ENCODE measurements at places on chromosomes 13 and 19.
A peak's percentile ranks its signal among the peaks of the same experiment; 100 is the strongest.

- DNase-seq, result no peak
Observed at GRCh38 chr13:46536341-46536740, 16.6 kb upstream of the LRCH1 start.

DNA sequence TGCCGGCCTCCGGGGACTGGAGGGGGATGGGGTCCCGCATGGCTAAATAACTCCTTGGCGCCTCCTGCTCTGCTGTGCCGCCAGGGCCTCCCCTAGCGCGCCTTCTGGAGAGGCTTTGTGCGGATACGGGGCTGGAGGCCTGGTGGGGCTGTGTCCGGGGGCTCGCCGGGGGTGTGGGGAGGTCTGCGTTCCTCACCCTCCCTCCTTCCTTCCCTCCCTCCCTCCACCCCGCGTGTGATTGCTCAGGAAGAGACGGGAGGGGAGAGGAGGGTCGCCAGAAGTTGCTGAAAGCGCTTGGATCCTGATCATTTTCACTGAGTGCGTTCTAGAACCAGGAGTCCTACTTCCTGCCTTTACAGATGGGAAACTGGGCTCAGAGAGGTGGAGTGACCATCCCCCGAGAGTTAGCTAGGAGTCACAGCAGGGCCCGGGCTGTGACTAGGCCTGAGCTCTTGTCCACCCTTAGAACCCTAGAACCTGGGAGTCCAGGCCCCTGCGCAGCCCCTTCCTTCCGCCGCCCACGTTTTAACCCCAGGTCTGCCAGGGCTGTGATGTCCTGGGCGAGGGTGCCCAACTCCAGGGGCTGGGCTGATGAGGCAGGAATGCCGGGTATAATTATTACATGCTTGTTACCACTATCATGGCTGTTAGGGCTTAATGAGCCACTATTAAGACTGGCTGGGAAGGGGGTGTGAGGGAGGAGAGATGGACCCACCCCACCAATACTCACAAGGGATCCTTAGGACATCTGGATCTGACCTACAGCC lies 782 bp upstream of the JUND start:
- DNase-seq, result peak; percentile 74

GRCh38 chr13:28585561-28585960 lies 73.4 kb upstream of the POMP start:
- no peak for DNase-seq

DNA sequence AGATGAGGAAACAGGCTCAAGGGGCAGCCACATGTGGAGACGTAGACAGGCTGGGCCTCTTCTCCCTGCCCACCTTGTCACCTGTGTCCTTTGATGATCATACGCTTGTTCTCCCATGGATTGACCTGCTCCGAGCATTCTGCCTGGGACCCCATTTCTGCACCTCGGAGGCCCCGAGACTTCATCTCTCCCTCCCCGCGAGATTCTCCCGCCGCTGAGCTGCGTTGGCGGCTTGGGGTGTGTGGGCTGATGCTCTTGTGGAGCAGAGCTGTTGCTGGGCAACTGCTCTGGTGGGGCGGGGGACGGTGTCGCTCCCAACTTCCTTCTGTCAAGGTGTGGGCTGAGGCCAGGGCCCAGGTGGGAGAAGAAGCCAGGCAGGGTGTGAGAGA lies 22.1 kb downstream of the MAST3 start:
- DNase-seq, result no peak

- peak; percentile 57 for DNase-seq
Observed at GRCh38 chr19:5434970-5435641, 20.1 kb upstream of the ZNRF4 start.

GRCh38 chr13:109778102-109778542 lies 8.3 kb downstream of the IRS2 start:
- DNase-seq, result peak; percentile 89

DNA sequence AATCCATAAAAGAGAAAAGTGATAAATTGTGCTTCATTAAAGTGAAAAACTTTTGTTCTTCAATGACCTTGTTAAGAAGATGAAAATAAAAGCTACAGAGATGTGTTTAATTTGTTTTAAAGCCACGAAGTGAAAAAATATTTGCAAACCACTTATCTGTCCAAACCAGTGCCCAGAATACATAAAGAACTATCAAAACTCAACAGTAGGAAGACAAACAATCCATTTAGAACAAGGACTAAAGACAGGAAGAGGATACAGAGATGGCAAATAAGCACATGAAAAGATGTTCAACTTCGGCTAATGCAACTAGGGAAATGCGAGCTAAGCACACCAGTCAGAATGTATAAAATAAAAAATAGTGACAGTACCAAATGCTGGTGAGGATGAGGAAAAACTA lies 15.0 kb downstream of the GJB6 start:
- no peak for DNase-seq

DNA sequence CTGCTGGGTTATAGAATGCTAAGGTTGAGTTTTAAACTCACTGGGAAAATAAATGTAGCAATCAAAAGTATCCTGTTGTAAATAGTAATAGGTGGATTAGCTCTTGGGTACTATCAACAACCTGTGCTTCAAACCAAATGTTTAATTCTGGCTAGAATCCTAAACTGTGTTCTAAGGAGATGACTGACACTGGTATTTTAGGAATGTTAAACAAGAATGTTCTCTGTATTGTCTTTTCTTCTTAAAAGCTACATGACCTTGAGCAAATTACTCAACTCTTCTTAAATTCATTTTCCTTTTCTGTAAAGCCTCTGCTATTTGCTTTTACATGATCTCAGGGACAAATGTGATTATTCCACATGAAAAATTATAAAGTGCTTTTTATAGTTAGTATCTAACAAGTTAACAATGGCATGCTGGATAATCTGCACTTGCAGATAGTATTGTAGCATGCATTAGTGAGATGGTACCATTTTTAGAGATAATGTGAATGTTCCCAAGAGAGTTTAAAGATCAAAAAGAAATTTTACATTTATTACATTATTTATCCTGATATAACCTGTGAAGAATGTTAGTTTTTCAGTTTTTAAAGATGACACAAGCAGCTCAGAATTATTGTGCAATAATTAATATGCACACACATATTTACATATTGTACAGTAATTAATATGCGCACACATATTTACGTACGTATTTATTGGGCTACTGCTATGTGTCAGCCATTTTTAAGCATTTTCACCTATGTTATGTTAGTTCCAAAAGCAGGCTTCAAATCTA lies 13.6 kb upstream of the EPSTI1 start:
- peak; percentile 34 for DNase-seq

GRCh38 chr13:104086759-104087158 lies 1020.5 kb upstream of the SLC10A2 start:
- DNase-seq, result no peak

DNA sequence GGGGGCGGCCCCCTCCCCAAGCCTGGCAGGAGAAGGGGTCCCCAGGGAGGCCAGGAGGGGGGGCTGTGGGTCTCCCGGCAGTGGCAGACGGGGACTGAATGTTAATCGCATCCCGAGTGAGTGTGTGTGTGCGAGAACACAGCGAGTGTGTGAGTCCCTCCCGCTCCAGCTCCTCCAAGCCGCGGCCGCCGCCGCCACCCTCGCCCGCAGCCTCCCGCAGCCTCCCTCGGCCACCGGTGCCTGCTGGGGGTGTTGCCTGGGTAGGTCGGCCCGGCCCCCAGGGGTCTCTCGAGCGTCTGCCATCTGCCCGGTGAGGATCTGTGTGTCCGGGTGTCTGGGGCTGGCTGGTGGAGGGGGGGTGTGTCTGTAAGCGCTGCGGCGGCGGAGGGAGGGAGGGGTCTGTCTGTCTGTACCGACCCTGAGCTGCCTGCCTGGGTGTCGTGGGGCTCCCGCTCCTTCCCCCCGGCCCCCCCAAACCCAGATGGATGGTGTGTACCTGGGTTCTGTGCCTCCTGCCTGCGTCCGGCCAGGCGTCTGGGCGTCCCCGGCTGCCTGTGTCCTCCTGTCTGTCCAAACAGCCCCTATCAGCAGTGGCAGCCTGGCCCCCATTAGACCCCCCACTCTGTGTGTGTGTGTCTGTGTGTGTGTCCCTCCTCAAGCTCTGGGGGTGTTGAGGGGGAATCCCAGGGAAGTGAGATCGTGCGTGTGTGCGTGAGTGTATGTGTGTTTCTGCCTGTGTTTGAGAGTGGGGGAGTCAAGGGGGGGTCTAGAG lies at the start of gene GRIN2D:
TSS of gene GRIN2D (plus strand) at position 110 of the 772 bp plus-strand sequence. CDS start 4,725 bp downstream, outside the sequence.
- no peak for DNase-seq

DNA sequence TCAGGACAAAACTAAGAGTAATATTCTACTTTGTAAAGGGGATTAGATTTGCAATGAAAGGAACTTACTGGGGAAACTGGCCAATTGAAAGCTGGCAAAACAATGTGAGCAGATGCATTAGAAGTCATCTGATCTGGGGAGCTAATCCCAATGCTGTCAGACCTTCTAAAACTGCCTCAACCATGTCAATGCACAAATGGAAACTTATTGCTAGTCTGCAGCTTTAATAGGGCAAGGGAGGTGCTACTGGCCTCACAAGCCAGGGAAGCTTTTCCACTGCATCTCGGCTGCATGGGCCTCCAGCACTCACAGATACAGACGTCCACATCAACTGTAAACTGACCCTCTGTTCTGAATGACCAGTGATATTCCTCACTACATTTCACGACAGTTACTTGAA lies 154.2 kb downstream of the LHFPL6 start:
- no peak for DNase-seq

DNA sequence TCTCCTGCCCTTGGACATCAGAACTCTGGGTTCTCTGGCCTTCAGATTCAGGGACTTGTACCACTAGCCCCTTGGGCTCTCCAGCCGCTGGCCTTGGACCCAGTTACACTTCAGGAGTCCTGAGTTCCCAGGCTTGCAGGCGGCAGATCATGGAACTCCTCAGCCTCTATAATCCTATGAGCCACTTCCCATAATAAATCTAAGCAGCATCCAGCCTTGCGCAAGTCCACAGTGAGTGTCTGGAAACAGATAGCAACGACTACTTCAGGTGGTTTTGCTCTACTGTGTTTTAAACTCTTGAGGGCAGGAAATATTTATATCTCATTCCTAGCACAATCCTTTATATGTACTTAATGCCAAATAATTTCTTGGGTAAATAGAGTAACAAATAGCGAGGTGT lies 92.3 kb downstream of the COL4A1 start:
- no peak for DNase-seq

DNA sequence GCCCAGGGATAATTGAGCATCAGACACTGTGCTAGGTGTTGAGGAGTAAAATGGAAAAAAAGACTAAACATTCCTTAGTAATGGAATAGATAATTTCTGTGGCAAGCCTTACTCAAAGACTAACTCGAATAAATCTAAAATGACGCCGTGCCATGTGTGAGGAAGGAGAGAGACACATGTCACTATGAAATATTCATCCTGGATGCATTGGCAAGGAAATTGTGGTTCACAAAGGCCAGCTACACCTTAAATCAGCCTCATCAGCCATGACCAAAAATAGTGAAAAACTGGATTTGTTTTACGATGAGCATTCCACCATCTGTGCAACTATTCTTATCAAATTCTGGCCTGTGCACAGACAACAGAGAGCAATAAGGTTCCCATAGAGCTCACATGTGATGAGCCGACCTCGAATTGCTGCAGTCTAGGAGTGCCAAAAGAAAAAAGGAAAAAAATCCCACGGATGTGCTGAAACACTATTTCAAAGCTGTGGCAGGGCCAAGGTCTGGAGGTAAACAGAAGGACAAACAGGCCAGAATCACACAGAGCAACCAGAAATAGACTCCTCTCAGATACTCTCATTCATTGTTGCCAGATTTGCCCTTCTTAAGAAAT lies 505.7 kb downstream of the EFNB2 start:
- no peak for DNase-seq

DNA sequence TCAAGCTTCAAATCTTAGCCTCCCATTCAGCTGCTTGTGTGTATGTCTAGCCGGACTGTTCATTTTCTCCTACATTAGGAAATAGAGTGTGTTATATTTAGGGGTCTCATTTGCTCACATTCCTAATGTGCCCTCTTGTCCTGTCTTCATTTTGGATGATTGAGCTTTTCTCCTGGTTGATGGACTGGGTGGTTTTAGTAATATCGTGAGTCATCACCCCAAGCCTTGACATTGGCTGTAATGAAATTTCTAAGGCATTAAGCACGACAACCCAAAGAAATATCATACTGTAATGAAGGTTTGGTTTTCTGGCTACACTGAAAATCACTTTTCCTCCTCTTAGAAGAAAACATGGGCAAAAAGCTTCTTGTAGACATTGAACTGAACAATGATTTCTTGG lies 110.7 kb upstream of the WASF3 start:
- no peak for DNase-seq

- DNase-seq, result peak; percentile 91
Observed at GRCh38 chr13:30796132-30796572, 60.8 kb downstream of the ALOX5AP start.

GRCh38 chr13:104553186-104553585 lies 1487.0 kb upstream of the SLC10A2 start:
- peak; percentile 59 for DNase-seq

- DNase-seq, result peak; percentile 70
Observed at GRCh38 chr19:12994701-12995595, at the start of gene NFIX. Gene NFIX (plus strand): TSS chr19:12995475. CDS start chr19:12995838, 363 bp downstream.

DNA sequence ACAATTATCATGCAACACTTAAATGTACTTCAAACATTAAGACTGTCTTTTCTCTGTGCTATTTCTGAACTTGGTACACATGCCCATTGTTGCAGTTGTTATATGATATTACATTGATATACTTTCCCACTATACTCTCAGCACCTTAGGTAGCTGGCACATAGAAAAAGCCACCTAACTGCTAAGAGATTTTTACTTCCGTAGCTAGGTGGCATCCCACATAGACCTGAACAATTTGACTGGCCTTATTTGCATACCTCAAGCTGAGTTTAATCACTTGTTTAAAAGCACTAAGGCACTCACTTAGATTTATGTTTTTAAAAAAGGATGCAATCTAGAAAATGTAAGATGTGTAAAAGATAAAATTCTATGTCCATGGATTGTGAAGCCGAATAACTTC lies 194.2 kb downstream of the POU4F1 start:
- DNase-seq, result no peak

GRCh38 chr13:48251611-48252081 lies 18.6 kb downstream of the ITM2B start:
- DNase-seq, result no peak

GRCh38 chr13:87052731-87053130 lies 618.4 kb upstream of the SLITRK5 start:
- no peak for DNase-seq

DNA sequence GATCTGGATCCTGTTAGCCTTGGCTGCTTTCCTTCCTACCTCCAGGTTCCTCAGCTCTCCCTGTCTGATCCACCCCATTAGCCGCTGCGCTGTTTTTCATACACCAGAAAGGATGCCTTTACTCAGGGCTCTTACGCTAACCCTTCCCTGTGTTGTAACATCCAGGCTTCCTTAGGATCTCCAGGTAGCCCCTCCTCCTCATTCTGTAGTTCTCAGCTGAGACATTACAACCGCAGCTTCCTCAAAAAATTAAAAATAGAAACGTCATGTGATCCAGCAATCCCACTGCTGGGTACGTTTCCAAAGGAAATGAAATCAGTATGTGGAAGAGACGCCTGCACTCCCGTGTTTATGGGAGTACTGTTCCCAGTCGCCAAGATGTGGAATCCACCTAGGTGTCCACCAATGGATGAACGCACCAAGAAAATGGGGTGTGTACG lies 18.4 kb upstream of the MYADM start:
- peak; percentile 6 for DNase-seq

GRCh38 chr19:7603919-7604318 lies 8.3 kb downstream of the CAMSAP3 start:
- no peak for DNase-seq
